AG04450 (cell line): ENCODE measurements at places on chromosomes 6 and 20.

- DNase-seq = no peak
Measured at GRCh38 chr6:2542101-2542857, 208.4 kb downstream of the MYLK4 start.

GRCh38 chr20:31374346-31374745 lies 5.9 kb downstream of the DEFB118 start:
- no peak for DNase-seq

GRCh38 chr6:157909282-157909664 lies 72.4 kb upstream of the SYNJ2 start:
- DNase-seq = no peak

GRCh38 chr6:45896783-45897441 lies 118.7 kb downstream of the CLIC5 start:
- DNase-seq = no peak

- DNase-seq = peak; percentile 64
Measured at GRCh38 chr6:17584241-17584803, 15.8 kb upstream of the FAM8A1 start.
